Astrocyte of the spinal cord (primary cell): ENCODE measurements at places on chromosomes 5 and 9.

- DNase-seq: no peak
Observed at GRCh38 chr9:131470581-131470991, 32.1 kb upstream of the POMT1 start.

GRCh38 chr5:174535669-174536068 lies 188.7 kb upstream of the MSX2 start:
- DNase-seq: peak; percentile 26

- DNase-seq: no peak
Observed at GRCh38 chr9:75054368-75055001, 26.4 kb upstream of the CARNMT1 start.

DNA sequence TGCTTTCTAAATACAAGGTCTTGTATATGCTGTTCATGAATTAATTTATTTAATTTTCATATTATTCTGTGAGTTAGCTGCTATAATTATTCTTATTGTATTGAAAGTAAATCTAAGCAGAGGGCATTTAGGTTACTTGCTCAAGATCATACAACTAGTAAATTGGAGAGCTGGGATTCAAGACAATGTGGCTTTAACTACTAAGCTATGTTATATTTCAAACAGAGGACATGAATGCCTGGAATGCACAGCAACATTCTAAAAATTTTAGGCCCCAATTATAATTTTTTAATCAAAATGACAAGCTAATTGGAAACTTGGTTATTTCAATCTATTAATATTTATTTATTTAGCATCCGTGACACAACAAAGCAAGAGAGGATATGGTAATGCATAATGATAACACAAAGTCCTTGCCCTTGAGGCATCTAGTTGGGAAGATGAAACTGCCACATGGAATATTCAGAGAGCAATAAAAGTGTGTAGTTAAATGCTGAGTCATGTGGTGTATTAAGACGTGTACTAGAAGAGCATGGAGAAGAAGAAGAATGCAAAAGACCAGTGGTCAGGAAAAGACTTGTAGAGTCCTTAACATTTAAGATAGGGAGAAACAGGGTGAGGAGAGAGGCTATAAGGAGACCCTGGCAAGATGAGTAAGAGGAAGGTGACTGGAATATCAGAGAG lies 24.4 kb downstream of the CTXN3 start:
- no peak for DNase-seq

DNA sequence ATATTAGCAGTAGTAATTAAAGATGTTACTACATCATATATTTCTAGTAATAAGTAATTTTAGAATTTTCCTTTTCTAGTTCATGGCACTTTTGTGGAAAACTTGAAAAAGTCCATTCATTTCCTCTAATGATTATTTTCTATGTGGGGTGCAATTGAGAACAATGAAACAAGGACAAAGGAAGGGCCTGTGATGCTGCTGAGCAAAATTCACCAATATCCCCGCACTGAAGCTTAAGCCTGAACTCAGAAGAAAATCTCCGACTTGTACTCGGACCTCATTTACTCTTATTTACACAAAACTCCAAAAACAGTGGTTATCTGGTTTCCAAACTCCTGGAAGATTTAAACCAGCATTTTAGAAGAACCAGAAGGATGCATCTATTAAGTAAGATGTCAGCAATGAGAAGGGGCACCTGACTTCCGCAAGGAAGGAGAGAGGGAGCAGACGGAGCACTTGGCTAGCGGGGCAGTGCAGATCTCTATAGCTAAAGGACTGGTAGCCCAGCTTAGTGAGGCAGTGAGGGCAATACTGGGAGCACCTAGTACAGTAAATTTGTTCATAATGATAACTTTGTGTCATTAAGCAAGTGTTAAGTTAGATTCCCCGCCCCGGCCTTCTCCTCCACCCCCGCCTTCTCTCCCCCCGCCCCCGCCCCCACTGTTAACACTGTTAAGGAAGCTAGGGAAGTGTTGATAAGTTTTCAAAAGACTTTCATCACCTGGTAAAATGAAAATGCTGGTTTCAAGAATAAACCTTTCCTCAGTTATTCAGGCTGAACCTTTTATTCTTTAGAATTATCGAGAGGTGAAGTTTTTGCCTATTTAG lies 123.3 kb downstream of the ZSWIM6 start:
- DNase-seq: no peak

- DNase-seq: no peak
Observed at GRCh38 chr9:135273008-135273407, 185.5 kb downstream of the OLFM1 start.

DNA sequence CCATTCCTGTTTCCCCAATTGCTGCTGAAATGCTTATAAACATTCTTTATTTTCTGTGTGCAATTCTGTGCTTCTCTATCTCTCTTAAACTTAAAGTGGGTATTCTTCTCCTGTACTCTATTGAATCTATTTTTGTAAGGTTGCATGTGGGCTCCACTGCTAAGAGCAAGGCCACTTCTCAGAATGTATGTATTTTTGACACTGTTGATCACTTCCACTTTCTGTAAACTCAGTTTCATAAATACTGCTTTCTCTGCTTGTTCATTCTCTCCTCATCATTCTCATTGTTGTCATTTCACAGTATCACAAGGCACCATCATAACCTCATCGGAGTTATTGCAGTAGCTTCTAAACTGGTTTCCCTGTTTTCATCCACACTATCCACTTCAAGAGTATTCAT lies 483.0 kb upstream of the CDH18 start:
- no peak for DNase-seq

DNA sequence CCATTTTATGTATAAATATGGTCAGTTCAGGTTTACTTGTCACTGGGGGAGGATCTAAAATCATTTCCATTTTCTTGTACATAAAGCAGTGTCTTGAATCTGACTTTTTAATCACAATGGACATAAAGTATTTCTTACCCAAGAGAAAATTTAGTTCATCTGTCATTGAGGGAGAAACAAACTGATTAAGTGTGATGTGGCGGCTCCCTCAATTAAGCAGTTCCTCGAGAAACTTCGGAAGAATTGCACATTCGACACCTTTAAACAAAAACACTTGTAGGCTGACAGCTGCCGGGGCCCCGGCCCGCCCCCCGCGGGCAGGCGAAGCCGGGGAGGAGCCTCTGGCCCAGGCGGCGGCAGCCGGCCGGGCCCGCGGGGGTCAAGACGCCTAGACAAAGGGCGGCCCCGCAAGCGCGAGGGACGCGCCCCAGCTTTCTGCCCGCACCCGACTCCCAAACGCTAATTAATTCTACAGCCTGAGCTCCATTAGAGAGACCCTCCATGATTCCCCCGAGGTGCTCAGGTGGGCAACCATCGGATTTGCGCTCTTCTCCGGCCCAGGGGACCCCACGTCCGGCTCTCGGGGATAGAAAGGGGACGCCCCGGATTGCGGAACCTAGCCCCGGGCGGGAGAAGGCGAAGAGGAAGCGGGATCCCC lies 750 bp downstream of the TRIM36 start:
- DNase-seq: no peak

DNA sequence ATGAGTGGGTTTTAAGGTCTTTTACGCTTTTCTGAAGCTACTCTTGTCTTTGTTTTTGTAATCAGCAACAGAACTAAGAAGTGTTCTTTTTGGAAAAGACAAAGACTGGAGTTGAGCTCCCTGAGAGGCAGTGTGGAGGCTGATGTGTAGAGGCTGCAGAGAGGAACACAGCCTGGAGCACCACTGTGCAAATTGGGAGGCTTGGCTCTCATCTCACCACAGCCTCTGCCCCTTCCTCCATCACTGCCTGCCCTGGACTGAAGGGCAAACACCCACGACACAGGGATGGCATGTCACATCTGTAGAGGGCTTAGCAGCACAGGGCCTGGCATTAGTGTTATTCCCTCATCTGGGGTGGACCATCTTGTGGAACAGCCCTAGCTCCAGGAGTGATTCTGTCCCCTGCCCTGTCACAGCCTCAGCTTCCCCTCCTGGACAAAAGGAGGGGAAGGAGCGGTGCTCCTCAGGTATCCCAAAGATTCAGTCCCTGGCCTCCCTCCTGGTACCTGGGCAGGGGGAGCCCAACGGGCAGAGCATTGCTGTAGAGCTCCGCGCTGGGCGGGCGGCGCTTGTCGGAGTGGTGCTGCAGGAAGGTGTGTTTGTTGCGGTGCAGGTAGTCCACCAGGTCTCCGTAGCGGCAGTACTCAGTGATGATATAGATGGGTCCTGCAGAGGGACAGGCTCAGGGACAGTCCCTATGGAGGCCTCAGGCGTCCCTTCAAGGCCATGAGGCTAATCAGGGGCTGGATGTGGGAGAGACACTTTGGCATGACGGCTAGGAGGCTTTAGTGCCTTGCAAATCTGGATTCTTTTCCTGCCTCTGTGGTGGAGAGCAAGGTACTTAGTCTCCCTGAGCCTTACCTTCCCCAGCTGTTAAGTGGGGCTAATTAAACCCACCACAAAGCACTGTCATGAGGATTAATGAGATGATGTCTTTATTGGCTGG lies 32.8 kb downstream of the PDGFRB start:
- no peak for DNase-seq

- DNase-seq: no peak
Observed at GRCh38 chr5:96008987-96009647, 47.5 kb upstream of the ELL2 start.

DNA sequence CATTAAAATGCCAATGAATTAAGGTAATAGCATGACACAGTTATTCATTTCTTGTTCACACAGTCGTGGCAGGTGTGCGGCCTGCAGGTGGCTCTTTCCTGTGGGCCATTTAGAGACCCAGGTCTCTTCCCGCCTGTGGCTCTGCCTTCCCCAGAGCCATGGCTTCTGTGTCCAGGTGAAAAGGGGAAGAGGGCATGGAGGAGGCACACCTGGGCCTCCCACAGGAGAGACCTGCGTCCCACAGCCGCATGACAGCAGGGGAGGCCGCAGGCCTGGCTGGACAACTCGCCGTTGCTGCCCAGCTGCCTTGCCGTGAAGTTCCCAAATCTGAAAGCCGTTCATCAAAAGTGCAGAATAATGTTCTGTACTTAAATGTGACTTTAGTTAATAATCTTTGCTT lies 14.4 kb upstream of the PLEKHG4B start:
- DNase-seq: no peak

DNA sequence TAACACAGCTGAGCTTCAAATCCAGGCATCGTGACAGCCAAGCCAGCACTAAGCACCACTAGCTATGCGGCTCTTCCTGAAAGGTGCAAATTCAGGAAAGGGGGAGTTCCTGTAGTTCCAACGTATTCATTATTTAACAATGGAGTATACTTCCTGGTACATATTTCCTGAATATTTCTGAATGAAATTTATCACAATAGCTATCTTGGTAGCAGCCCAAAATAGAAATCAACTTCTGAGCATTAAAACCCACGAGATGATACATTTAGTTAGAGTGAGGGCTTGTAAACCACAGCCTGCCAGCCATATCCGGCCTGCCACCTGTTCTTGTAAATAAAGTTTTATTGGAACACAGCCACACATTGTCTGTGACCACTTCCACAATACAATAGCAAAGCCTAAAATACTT lies 109.7 kb upstream of the RETREG1 start:
- DNase-seq: peak; percentile 25

DNA sequence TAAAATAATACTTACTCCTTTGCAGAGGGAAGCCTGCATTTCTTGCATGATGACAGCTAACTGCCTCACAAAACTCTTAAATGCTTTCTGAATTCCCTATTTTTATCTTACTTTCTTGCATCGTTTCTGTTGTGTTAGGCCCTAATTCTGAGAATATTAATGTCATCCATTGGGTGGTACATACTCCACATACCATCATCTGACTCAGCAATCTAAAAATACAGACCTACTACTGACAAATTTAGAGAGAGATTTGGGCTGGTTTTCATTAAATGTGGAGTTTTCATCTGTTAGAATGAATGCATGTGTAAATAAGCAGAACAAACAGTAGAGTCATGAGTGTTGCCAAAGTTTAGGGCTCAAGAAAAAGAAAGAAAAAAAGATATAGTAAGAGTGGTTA lies 26.5 kb upstream of the KCNN2 start:
- no peak for DNase-seq

GRCh38 chr5:39253196-39253595 lies 33.8 kb upstream of the FYB1 start:
- no peak for DNase-seq

DNA sequence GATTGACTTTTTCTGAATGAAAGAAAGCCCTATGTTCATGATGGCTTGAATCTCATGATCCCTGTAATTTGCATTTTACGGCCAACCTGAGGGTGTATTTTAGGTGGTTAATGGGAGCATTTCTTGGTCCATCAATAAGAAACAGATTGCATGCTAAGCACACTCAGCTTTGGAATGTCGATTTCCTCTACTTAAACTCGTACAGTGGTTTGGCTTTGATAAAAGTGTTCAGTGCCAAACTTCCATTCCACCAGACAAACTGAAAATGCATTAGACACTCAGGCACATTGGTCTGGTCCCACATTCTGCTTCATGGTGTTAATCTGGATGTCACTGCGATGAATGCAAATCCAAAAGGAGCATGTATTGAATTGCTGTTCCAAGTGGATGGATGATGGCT lies 77.0 kb downstream of the VCAN start:
- peak; percentile 68 for DNase-seq

- no peak for DNase-seq
Observed at GRCh38 chr9:24793787-24794186, 248.1 kb upstream of the IZUMO3 start.

DNA sequence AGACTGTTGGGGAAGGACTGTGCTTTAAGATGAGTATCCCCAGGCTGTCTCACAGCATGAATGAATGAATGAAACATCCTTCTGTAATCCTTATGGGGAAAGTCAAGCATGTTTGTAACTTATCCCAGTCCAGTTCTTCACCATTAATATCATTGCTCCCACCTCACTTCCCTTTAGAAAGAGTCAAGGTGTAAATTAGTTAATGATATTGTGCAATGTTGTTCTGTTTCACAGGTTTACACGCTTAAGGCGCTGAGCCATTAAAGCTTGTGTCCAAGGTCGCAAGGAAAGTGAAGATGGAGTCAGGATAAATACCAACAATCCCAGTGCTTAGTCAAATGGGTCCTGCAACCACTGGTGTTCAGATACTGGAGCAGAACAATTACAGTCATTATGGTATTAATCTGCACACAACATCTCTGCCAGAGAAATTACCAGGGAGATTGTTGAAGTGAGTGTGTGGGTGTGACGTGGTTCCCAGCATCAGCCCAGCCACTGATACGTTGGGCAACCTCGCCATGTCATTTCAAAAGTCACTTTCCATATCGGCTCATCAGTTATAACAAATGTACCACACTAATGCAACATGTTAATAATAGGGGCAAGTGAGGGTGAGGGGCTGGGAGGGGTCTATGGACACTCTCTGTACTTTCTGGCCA lies 1.5 kb upstream of the MYO10 start:
- no peak for DNase-seq

- DNase-seq: no peak
Observed at GRCh38 chr5:136113606-136114005, 19.0 kb upstream of the SMAD5 start.

DNA sequence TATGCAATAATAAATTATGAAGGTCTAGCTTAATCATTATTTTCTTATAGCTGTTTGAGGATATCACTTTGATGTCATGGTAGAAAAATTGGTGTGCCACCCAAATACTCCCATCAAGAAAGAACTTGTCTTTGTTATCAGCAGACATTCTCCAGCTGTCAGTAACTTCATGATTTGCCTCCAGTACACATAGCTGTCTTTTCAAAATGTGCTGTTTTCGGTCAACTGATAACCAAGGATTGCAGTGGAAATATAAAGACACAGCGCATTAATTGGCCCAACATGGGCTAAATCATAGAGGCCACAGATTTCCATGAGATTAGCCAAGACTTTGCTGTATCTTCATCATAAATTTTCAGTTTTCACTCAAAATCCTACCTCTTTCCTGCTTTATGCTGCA lies 993.5 kb upstream of the SEMA6A start:
- no peak for DNase-seq
